Stimulated activated naive CD8-positive, alpha-beta T cell treated with anti-CD3 and anti-CD28 coated beads, Interleukin-15, Interleukin-2, amounts not matched to agents 100 U/mL and 50 U/mL, for 24 hours (primary cell): ENCODE measurements at places on chromosomes 3 and 15.

DNA sequence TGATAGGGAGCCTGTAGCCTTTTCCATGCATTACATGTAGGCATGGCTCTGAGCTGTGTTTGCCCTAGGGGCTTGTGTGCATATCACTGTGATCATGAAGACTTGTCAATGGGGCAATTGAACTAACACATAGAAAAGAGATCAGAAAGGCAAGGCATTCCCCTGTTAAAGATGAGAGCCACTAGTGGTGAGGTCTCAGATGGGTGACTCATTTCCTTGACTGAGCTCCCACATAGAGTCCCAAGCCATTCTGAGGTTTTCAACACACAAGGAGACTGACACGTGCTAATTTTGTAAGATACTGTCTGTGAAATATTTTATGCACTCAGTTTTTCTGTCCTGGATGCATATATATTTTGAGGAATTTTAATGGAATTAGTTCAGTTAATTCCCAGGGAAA is 53.8 kb downstream of the SAMMSON start:
- DNase-seq: no peak

DNA sequence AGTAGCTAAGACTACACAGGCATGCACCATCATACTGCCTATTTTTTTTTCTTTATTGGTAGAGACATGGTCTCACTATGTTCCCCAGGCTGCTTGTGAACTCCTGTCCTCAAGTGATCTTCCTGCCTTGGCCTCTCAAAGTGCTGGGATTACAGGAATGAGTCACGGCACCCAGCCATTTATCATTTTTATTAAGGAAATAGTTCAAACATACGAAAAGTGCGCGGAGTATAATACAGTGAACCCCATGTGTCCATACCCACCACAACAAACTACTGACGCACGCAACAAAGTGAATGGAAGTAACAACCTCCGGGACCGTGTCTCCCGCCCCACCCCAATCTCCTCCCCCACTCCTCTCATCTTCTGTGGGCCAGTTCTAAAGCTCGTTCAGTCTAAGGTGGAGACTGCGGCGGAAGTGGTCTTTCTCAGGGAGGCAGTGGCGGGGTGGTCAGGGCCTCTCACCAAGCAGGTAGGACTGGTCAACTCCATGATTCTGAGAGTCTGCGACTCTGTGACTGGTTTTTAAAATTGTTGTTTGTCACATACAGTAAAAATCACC is 42.1 kb downstream of the DNAJB8 start:
- no peak for DNase-seq

DNA sequence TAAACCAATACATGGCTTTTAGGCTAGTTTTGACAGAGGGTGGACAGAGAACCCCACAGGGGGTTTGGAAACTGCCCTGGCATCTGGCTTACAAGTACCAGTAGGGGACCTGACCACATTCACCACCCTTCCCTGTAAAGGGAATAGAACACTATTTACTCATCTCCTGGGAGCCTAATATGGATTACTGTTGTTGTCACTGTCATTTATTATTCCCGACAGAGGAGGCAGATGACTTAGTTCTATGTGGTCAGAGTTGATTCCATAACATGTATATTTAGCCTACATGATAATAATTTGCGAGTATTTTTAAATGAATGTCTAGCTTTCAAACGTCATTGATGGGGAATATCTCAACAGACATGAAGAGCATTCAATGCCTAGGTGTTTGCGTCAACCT is 15.9 kb downstream of the ZBTB38 start:
- DNase-seq: no peak

GRCh38 chr3:123120573-123120972 is 53.7 kb downstream of the PDIA5 start:
- no peak for DNase-seq

DNA sequence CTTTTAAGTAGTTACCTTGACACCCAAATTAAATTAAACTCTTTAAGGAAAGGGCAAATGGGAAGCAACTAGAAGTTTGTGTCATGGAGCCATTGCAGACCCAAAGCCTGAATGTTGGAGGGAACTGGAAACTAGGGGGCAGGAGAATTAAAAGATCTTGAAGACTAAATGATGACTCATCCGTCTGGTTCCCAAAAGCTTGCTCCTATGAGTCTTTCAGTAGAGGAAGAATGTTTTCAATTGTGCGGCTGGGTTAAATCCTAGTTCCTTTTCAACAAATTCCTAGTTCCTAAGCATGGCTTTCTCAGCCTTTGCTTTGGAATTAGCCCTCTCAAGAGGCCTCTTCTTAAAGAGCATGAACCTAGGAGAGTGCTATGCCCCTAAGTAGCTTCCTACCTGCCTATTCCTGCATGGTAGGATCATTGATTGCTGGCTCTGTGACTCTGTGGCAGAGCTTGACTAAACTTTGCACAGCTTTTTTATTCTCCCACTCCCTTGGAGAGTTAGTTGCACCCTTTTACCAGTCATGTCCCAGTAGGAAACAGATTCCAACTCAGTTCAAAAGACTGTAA is 17.7 kb downstream of the CLEC3B start:
- DNase-seq: no peak
